ENCODE measurements at places on chromosomes 5 and 9.

GRCh38 chr9:72592502-72593403 lies 71.3 kb downstream of the TMC1 start:
- DNase-seq, result peak; percentile 56

- no peak for DNase-seq
These were observed 82.6 kb downstream of the GPR21 start for GRCh38 chr9:123116036-123116435.

- no peak for DNase-seq
These were observed 132.5 kb upstream of the FBXL7 start for GRCh38 chr5:15367489-15367888.

DNA sequence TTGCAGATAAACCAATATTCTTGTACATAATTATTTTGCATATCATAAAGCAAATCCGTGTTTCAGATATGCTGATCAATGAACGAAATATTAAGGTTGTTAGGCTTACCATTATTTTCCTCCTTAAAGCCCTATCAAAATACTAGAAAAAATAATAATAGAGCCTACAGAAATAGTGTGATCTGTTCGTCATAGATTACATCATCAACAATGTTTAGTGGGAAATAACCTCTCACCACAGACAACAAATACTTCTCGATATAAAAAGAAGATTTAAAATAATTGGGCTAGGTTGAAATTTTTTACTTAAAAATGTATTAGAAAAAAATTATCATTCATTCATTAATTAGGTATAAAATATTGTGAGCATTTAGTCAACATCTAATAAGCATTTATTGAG lies 71.0 kb upstream of the ADCY2 start:
- DNase-seq, result no peak

- DNase-seq, result no peak
These were observed 63.4 kb upstream of the ADAMTS2 start for GRCh38 chr5:179408611-179409010.

- no peak for DNase-seq
These were observed 2.0 kb upstream of the MEF2C start for GRCh38 chr5:88885002-88885401.

GRCh38 chr9:87638292-87638691 lies 87.6 kb upstream of the CTSL start:
- no peak for DNase-seq
